ENCODE measurements at places on chromosomes 5 and 9. TPM values are rescaled to one million over a fixed set of nuclear protein-coding genes. Genes with fewer than 3 reads are reported as not detected.

FAM153A gene
- 0.05 TPM for total RNA-seq

IL5 gene
- total RNA-seq: not detected

SLC6A3 gene
- total RNA-seq: 0.19 TPM

SPINK4 gene
- not detected for total RNA-seq

OSMR gene
- 149 TPM for total RNA-seq

SLC45A2 gene
- not detected for total RNA-seq

AQP3 gene
- total RNA-seq: 5.5 TPM

SUSD1 gene
- total RNA-seq: 15.1 TPM

FREM1 gene
- 6.8 TPM for total RNA-seq

GOLPH3 gene
- total RNA-seq: 89.3 TPM

Measured in posterior vena cava (tissue), 2 donors.